ENCODE measurements at places on chromosomes 6 and 20.
A peak's percentile ranks its signal among the peaks of the same experiment; 100 is the strongest.

GRCh38 chr6:149897015-149897697 is 757 bp downstream of the RAET1E start:
- peak; percentile 83 for DNase-seq

DNA sequence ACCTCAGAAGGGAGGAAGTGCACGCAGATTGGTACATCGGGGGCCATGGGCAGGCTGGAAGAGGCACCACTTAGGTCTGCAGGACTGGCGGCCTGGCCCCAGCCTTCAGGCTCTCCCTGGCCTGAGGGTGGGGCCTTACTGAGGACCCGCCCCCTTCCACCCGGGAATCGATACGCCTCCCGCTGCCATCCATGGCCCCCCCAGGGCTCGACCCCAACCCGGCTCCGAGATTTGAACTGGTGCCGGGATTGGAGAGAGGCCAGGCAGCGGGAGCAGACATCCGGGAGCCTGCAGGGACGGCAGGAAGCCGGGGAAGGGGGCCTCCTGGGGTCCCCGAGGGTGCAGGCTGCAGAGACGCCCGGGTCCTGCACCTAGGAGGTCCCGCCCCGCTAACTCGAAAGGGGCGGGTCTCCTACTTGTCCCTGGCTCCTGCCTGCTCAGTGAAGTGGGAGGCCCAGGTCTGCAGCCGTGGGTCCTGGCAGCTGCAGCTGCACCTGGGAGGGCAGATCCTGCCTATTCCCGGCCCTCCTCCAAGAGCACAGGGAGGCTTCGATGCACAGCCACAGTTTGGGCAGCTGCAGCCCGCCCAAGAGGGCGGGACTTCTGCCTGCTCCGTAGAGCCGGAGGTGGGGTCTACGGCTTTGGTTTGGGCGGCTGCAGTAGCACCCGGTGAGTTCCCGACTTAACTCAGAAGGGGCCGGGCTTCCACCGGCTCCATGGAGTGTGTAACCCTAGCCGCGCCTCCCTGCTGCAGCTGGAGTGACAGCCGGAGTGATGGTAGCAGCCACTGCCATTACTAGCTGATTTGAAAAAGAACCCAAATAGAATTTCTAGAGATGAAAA is 35.2 kb upstream of the TBC1D22B start:
- peak; percentile 93 for DNase-seq

- DNase-seq = no peak
Measured at GRCh38 chr20:51460569-51461265, 81.8 kb downstream of the NFATC2 start.

GRCh38 chr6:77987035-77987384 is 334.2 kb downstream of the MEI4 start:
- DNase-seq = no peak

- no peak for DNase-seq
Measured at GRCh38 chr6:22068561-22069305, 228.1 kb downstream of the PRL start.

DNA sequence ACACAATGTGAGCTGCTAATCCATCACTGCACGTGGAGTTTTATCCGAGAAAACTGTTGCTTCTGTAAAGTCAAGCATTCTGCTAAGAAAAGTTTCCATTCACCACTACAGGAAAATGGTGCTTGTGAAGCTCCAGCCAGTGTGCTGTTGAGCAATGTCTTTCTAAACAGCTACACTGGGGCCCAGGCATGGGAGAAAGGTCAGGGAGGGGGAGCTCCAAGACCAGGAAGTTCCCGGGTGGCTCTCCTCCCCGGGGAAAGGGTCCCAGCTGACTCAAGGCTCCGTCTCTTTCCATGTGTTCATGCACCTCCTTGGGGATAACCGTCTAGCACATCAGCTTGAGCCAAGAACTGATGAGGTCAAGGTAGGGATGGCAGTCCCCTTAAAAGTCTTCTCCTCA is 20.5 kb downstream of the RPP40 start:
- DNase-seq = no peak

- DNase-seq = peak; percentile 66
Measured at GRCh38 chr20:48638546-48638945, 189.3 kb downstream of the PREX1 start.

GRCh38 chr20:43568706-43569105 is 9.9 kb downstream of the SGK2 start:
- DNase-seq = no peak

- DNase-seq = no peak
Measured at GRCh38 chr20:1534526-1534925, 23.0 kb downstream of the SIRPD start.

GRCh38 chr20:51497542-51498467 is 44.7 kb downstream of the NFATC2 start:
- no peak for DNase-seq

- DNase-seq = no peak
Measured at GRCh38 chr6:47439348-47439668, 38.3 kb upstream of the CD2AP start.

DNA sequence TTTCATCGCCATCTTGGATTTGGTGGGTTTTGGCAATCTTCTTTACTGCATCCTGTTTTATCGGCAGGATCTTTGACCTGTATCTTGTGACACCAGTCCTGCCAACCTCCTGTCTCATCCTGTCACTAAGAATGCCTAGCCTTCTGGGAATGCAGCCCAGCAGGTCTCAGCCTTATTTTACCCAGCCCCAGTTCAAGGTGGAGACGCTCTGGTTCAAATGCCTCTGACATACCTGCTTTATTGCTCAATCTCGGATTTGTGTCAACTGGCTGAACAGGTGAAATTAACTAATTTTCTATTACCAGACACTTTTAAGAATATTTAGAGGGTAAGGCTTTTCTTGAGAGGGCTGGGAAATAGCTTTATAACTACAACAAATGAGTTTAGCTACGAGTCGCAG is 102.5 kb downstream of the SASH1 start:
- no peak for DNase-seq

DNA sequence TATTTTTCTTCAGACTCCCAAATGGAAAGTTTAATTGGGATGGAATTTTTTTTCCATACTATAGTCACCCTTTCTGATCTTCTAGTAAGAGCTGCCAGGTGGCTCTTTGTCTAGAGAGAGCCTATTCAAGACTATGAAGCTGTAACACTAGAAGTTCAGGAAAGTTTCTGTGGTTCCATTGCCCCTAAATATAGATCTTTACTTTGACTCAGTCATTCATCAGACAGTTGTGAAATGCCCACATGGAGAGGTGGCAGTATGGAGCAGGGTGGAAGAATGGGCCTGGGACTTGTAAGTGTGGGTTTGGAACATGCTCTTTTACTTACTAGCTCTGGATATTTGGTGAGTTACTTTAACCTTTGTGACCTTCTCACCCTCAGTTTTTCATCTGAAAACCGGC is 87.8 kb downstream of the CTNNBL1 start:
- DNase-seq = no peak

GRCh38 chr6:116579143-116579542 is 7.8 kb downstream of the RWDD1 start:
- no peak for DNase-seq

GRCh38 chr20:57941604-57942381 is 232.0 kb upstream of the PMEPA1 start:
- DNase-seq = no peak

DNA sequence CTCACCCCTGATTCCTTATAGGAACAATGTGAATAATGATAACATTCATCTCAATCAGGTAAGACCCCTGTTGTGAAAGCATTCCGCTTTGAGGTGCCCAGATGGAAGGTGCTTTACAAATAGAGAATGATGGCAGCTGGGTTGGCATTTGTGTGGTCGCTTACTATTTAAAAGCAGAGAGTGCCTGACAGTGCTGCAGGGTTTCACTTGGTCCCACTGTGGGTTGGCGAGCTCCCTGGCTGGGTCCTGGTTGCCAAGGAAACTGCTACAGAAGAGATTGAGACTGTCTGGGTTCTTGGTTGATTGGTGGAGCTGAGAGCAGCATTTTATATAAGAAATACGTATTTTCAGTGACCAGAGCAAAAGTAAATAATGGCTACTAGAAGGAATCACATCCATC is 207.2 kb upstream of the KCNQ5 start:
- DNase-seq = no peak

DNA sequence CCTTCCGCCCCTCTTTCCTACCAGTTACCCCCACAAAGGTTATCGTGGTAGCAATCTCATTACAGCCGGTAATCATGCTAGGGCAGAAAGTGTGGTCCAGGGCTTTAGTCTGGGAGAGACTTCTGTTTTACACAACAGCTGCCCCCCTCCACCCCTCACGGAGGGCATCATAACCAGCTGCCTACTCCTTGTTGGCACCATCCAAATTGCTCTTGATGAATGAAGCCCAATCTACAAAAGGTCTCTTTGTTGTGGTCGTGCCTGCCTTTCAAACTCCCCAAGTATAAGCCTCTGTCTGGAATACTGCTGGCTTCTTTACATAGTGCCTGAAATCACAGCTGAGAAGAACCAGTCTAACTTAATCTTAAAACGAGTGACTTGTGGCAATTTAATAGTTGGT is 157.9 kb downstream of the INSM1 start:
- no peak for DNase-seq

GRCh38 chr20:60984666-60985065 is 267.4 kb upstream of the CDH4 start:
- no peak for DNase-seq

DNA sequence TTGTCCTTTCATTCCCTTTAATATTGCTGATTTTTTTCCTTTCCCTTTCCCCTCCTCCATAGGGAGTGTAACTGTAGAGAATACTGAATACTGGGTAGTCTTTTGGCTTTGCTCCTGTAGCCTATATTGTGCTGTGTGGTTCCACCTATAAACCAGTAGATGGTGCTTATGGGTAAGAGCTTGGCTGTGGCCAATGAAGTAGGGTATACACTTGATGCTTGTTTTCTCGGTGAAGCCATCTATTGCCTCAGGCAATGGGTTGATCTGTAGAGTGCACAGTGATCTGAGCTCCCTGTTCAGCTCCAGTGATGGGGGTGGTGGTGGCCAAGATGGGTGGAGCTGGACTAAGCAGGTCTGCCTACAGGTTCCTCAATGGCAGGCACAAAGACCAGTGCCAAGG is 203.3 kb upstream of the IMPG1 start:
- peak; percentile 34 for DNase-seq

GRCh38 chr6:80156221-80156620 is 49.8 kb downstream of the BCKDHB start:
- DNase-seq = no peak

DNA sequence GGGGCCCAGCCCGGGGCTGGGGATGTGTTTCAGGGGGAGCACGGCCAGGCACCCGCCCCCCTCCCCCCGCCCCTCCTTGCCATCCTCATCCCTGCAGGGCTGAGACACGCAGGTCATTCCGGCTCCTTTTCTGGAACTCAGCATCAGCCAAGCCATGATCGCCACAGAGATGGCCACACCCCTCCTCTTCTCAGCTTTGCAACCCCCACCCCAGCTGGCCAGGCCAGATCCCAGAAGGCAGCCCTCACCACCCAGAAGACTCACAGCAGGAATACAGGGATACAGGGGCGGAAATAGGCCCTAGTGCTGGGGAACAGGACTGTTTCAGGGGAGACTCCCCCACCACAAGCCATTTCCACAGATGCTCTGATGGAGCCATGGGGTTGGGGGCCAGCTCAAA is 33.5 kb downstream of the YTHDF1 start:
- no peak for DNase-seq

GRCh38 chr20:51594236-51595057 is 51.9 kb upstream of the NFATC2 start:
- no peak for DNase-seq

GRCh38 chr6:25715794-25716193 is 38.7 kb upstream of the SLC17A4 start:
- DNase-seq = no peak

DNA sequence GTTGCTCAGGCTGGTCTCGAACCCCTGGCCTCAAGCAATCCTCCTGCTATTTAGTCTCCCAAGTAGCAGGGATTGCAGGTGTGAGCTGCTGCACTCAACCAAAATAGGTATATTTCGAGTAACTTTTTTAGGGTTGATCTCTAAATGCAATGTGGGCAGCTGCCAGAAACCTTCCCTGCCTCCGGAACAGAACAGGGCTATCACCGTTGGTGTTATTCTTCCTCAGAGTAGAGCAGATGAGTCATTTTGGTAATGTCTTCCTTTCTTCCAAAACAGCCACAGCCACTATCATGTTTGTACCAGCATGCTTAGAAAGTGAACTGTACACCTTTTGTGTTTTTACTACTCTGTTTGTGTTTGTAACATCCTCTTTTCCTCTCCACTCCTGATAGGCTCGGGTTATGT is 44.1 kb downstream of the SNX9 start:
- peak; percentile 27 for DNase-seq

GRCh38 chr20:63007646-63008488 is 1.1 kb upstream of the BHLHE23 start:
- DNase-seq = no peak

GRCh38 chr6:163776906-163777686 is 362.6 kb downstream of the QKI start:
- no peak for DNase-seq

DNA sequence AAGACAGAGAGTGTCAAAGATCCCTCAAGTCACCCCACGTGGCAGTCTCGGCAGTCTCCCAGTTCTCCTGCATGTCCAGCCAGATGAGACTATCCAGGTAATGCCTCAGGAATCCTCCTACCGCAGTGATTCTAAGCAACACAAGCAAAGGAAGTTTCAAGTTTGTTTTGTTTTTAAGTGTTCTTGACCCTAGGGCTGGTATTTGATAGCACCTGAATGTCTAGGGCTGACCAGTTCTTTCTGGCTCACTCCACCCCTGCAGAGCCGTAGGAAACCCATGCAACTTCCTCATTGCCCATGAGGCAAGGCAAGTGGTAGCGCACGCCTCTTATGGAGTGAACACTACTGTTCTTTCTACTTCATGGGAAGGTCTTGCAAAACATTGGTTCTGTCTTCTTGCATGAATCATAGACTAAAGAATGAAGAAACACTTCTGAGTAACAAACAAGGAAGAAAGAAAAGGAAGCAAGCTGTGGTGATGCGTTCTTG is 24.8 kb upstream of the FOXQ1 start:
- peak; percentile 95 for DNase-seq

DNA sequence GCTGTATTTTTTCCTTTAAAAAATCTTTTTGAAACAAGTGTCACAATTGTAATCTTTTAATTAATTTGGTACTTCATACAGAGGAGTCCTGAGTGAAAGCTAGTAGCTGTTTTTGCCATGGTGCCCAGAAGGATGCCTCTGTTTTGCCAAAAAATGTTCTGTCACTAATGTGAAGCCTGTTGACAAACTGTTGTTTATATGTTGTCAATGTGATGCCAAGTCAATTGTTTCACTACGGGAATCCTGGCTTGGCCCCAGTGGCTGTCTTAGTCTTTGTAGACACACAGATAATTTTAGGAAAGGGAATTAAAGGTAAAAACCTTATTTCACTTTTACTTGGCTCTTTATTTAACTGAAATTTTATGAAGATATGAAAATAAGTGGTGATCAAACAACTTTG is 706.4 kb upstream of the MMS22L start:
- no peak for DNase-seq

Data from NCI-H226 (cell line).